ENCODE measurements at places on chromosomes 16 and 17.

DNA sequence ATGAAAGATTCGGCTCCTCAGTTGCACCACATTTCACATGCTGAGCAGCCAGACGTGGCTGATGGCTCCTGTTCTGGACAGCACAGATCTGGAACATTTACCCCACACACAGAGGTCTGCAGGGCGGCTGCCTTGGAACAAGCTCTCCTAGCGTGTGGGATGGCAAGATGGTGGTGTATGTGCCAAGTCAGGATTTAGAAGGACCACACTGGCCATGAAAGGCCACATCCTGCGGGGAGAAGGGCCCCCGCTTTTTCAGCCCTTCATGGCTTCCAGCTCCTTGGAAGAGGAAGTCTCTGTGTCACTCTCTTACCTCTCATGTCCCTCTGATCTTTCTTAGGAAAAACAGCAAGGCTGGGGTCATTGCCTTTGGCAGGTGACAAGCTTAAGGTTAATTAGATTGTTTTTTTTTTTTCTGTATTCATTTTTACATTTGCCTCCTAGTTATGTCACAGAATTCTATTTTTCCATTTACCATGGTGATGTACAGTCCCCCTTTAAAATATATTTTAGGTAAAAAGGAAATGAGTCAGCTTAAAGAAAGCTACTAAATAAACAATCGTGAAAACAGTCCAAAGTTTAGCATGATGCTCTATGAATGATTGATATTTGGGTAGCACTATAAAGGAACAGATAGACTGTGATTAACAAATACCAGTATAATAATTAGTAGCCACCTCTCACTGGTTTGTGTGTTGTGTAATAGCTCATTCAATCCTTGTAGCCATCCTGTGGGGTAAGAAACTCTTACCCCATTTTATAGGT is 396.6 kb downstream of the CPPED1 start:
- DNase-seq = no peak

GRCh38 chr16:12236589-12236988 is 260.1 kb downstream of the SNX29 start:
- peak; percentile 35 for DNase-seq

GRCh38 chr17:4743216-4743615 is 3.5 kb upstream of the CXCL16 start:
- no peak for DNase-seq

GRCh38 chr16:61277849-61278248 is 758.4 kb downstream of the CDH8 start:
- DNase-seq = no peak

- no peak for DNase-seq
These were observed 20.0 kb upstream of the LRRC75A start for GRCh38 chr17:16512011-16512410.

GRCh38 chr16:4915226-4915761 is 21.7 kb downstream of the PPL start:
- no peak for DNase-seq

DNA sequence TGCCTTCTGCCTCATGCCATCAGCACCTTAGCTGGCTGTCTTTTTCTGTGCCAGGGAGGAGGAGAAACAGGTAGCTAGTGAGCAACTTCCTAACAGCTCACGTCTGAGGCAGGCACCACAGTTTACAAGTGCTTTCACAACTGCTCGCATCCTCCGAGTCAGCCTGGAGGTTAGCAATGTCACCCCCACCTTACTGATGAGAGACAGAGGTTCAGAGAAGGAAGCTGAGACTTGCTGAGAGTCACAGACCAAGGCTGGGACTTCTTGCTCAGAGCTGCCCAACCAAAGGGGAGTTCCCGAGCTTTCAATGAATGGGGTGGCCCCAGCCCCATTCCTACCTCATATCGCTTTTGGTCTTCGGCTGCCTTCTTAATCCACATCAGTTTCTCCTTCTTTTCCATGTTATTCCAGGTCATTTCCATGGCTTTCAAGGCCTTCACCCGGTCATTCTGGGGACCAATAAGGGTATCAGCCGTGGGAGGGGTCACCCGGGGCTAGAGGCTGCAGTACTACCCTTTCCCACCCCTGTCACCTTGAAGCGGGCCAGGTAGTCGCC is 9.6 kb downstream of the UBTF start:
- DNase-seq = no peak

- no peak for DNase-seq
These were observed 26.2 kb downstream of the IL21R start for GRCh38 chr16:27428026-27428785.

GRCh38 chr17:43412166-43412565 is 13.4 kb downstream of the ARL4D start:
- no peak for DNase-seq

DNA sequence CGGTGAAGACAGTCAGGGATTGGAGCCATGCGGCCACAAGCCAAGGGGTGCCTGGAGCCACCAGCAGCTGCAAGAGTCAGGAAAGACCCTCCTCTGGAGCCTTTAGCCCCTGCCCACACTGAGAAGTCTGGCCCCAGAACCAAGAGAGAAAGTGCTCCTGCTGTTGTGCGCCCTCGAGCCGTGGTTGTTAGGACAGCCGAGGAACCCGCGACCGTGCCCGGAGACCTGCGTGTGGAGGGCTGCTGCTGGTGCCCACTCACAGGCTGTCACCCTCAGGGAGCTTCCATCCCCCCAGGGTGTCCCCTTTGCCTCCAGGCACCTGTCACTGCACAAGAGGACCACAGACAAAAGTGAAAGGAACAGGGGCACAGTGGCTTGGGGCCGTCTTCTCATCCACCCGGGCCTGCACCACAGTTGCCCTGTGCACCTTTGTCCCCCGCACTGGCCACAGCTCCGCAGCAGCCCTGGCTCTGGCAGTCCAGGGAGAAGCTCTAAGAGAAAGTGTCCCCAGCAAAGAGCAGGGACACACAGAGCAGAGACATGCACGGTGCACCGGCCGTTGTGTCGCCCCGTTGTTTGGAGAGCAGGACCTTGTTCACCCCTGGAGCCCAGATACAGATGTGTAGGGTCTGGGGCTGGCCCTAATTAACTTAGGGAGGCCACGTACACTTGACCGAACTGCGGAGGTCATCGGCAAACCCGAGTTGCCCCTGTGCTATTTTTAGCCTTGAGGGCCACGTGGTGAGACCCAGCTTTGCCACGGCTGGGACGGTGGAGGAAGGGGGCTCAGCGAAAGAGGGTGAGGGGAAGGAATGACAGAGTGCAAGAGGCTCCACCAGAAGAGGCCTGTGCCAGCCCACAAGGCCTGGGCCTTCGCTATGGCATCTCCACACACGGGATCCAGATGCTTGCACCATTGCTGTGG is 329.2 kb downstream of the C16orf95 start:
- DNase-seq = no peak

- DNase-seq = no peak
These were observed 7.1 kb downstream of the TEKT3 start for GRCh38 chr17:15334266-15334665.

- no peak for DNase-seq
These were observed 15.9 kb downstream of the CDK5R1 start for GRCh38 chr17:32502710-32503109.

GRCh38 chr16:86558355-86559193 is 3.5 kb upstream of the MTHFSD start:
- no peak for DNase-seq

GRCh38 chr17:1413281-1413791 is 13.3 kb upstream of the YWHAE start:
- no peak for DNase-seq

DNA sequence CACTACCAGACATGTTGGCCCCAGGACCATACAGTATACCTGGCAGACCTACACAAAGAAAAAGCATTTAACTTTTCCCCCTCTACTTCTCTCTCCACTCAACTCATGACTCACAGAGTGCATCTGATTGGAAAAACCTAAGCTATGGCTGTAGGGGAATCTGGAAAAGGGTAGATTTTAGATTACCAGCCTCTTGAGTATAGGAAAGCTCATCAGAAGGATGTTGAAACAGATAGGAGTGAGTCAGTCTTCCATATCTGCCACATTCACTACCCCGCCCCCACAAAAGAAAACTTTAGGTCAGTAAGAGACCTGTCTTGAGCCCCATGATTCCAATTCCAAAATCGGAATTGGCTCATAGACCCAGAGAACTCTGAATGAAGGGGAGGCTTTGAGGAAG is 12.3 kb downstream of the KRT9 start:
- no peak for DNase-seq

DNA sequence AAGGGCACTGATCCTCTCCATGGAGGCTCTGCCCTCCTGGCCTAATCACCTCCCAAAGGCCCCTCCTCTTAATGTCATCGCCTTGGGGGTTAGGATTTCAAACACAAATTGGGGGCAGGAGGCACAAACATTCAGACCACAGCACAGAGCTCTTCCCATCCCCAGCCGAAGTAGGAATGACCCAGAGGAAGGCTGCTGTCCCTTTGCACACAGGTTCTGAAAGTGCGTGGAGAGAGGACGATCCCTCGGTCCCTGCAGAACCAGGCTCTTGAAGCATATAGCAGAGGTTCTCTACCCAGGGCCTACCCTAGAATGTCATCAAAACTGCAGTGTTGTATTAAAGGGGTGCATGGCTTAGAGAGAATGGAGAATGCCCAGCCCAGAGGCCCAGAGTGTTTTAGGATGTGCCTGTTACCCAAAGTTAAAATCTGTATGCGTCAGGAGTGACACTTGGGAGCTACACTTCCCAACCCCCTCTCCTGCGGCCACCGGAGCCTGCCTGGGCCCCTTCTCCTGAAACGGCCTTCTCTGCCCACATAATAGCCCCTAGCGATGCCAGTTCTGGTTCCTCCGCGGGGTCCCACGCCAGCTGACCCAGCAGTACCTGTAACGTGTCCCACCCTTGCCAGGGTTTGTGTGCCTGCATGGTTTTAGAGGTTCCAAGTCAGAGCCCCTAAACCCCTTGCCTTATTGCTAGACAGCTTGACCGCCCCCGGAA is 159.5 kb upstream of the CACNG5 start:
- DNase-seq = no peak

- peak; percentile 29 for DNase-seq
These were observed 37.8 kb downstream of the CYB5D2 start for GRCh38 chr17:4180791-4181190.

- DNase-seq = no peak
These were observed 157.7 kb downstream of the CCDC182 start for GRCh38 chr17:57587193-57587969.

DNA sequence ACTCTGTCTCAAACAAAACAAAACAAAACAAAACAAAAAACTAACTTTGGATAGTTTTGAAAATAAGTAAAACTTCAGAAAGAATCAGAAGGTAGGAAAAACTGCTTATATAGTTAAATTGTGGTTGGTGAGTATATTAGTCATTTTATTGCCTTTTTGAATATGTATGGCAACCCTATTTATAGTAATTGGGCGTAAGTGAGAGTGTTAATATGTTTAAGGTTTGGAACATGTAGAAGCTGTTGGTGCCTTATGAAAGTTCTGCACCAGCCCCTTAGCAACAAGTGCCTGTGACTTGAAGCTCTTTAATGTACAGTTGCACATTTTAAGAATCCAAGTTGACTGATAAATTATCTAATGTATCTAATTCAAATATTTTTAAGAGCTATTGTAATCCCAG is 47.4 kb upstream of the ABCC11 start:
- no peak for DNase-seq

GRCh38 chr17:40615068-40615840 is 32.4 kb downstream of the SMARCE1 start:
- DNase-seq = peak; percentile 69

DNA sequence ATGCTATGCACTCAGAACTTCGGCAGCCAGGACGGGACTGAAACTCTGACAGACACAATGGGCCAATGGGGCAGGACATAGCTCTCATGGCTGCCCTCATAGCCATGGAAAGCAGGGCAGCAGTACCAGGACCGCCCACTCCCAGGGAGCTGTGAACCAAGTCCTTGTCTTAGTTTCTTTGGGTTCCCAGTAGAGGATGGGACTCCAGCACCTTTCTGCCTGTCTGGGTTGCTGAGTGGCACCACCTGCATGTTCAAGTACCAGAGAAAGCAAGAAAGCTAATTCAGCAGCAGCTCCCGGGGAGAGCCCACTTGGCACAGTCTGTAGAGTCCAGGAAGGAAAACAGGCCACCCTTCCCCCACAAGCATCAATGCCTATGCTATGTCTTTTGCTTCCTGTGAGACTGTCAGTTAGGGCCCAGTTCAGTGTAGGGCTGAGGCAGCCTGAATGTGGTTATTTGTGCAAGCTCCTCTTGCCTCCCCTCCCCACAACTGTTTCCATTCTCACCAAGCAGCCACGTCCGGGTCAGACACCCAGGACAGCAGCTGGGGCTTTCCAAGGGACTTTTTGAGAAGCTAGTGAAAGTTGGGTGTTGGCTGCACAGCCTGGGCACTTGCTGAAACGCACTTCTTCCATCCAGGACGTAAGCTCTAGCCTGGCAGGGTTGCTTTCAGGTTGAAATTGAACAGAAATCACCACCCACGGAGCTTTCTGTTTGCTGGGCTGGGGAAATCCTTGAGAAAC is 7.8 kb downstream of the SUPT4H1 start:
- no peak for DNase-seq

DNA sequence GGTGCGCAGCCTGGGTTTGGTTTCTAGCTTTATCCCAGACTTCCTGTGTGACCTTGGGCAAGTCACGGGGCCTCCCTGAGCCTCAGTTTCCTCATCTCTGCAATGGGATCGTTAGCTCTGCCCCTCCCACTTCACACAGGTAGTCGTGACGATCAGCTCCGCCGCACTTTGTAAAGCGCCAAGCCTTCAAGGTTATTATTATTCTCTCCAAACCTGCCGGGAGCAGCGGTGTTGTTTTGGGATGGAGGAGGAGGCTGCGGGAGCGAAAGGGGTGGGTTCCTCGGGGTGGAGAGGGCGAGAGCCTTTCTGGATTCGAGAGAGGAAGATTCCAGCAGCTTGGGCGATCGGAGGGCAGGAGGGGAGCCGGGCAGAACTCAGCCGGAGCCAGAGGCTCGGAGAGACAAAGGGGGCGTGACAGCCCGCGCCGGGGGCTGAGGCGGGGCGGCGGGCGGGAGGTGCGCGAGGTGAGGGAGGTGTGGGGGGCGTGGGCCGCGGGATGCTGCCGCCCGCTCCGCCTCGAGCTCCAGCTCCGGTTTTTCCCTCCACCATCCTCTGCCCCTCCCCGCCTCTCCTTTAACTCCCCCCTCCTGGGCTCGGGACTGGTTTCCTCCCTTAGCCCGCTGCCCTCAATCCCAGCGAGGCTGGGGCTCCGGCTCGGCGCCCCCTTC is at the start of gene EFNB3:
Gene EFNB3 (plus strand): TSS at position 602 of the 668 bp plus-strand sequence. CDS start 397 bp downstream, outside the sequence.
- peak; percentile 55 for DNase-seq

GRCh38 chr16:74832228-74832627 is 57.6 kb upstream of the FA2H start:
- no peak for DNase-seq

- DNase-seq = no peak
These were observed 234.5 kb downstream of the SEC14L1 start for GRCh38 chr17:77375108-77375916.

DNA sequence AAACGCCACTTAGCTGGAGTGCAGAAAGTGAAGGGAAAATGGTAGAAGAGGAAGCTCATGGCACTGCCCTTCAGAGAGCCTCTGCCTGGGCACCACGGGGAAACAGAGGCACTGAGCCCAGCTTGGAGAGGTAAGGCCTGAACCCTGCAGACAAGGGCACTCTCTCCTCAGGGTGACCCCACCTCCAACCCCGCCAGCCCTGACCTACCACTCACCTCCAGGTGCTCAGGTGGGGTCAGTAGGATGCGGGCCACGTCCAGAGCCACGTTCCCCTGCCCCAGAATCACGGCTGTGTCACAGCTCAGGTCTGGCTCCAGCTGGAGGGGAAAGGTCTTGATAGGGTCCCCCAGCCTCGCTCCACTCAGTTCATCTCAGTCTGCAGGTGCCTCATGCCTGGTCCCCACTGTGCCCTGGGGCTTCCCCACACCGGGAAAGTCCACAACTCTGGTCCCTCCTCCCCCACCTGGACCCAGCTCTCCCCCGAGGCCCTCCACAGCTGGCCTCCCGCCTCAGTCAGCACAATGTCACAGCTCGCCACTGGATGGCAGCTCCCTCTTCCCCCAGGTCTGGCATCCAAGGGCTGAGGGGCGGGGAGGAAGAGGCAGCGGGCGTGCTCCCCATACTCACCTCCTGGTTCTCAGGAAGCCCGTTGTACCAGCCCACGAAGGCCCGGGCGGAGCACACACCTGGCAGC is 6.0 kb upstream of the GRIN2C start:
- DNase-seq = no peak
